ENCODE measurements at places on chromosomes 2 and 18.

DNA sequence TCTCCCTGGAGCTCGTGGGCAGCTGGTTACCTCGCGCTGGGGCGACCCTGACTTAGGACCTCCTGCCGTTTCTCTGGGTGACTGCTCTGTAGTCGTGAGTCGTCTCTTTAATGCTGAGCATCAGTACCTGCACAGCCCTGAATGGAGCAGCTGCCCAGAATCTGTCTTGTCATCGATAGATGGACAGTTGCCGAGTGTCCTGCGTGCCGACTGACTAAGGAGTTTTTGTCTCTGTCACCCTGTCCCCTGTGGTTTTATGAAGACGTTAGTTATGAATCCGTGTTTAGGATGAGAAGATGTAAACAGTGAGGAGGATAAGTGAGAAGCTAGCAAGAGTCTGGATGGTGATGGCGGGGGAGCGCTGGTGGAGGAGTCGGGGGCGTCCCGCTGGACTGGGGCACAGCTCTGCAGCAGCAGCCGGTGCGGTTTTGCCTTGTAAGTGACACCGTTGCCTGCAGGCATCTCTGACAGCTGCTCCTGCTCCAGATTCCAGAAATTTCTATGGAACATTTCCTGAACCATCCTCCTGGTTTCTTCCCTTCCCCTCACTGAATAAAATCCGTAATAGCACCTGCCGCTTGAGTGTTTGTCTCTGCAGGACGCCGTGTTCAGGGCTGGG lies 13.3 kb downstream of the AGAP1 start:
- no peak for DNase-seq

DNA sequence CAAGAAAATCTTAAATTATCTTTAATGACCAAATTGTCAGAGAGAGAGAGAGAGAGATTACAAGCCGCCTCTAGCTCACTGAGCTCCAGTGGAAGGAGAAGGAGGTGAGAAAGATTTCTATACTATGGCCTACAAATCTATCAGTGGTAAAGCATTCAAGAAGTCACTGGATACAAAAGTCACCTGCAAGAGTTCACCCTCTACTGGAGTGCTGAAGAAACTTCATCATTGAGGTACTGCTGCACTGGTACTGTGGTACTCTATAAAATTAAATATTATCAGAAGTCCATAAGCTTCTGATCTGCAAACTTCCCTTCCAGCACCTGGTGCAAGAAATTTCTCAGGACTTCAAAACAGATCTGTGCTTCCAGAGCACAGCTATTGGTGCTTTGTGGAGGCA lies 48.3 kb upstream of the AGPS start:
- peak; percentile 7 for DNase-seq

GRCh38 chr2:150880986-150881385 lies 380.7 kb downstream of the RBM43 start:
- DNase-seq: no peak

- DNase-seq: no peak
Measured at GRCh38 chr2:105645938-105646773, 98.6 kb upstream of the NCK2 start.

DNA sequence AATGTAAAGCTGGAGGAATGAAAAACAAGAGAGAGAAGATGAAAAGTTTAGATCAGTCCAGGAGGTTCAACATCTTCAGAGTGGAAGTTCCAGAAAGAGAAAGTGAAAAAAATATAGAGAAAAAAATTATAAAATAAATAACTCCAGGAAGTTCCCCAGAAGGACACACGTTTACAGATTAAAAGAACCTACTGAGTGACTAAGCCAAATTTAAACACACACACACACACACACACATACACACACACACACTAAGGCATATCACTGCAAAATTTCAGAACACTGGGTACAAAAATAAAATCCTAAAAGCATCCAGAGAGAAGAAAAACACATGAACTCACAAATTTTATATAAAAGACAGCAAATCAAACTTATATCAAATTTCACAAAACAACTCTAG lies 85.9 kb upstream of the PMAIP1 start:
- no peak for DNase-seq

DNA sequence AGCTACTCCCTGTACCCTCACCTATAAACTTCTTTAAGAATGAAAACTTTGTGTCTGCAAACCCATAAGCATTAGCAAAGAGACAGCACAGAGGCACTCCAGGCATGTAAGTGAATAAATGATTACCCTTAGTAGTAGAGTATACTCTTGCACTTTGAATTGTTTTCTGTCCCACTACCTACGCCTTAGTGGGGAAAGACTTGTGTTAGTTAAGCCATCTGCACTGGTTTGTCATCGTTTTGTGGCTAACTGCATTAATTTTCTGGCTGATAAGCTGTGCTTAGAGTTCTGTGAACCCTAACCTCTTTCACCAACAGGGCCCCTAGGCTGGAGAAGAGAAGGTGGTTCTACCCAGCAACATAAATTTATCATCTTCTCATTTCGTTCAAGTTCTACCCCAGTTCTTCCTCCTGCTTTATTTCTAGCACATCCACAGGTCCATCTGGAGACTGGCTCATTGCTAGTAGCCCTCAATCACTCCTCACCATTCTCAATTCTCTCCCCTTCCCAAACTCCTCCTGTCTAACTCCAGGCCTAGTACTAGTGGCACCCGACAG lies 710 bp downstream of the LMAN2L start:
- DNase-seq: no peak

- no peak for DNase-seq
Measured at GRCh38 chr2:1414121-1414520, 858 bp downstream of the TPO start.

DNA sequence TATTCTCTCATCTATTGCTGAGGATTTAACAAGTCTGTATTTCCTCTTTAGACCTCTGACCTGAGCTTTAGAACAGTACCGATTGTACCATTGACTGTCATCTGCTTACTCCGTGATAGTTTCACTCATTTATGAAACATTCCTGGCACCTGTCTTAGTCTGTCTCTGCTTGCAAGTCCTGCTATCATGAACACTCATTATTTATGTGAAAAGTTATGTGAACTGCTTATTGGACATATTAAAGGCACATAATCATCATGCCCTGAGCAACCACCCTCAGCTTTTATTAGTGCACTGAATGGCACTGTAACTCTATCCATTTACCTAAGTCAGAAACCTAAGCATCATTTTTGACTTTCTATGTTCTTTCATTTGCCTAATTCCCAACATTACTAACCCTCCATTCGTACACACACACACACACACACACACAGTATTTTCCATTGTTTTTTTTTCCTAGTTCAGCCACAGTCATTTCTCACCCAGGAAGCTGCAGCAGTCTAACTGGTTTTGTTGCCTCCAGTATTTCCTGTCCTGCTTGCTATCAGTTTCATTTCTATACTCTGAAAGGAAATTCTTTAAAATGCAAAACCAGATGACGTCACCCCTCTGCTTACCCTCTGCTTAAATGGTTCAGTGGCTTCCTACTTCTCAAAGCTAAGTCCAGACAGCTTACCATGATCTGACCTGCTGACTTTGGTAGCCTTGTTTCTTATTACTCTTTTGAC lies 146.1 kb downstream of the HAUS1 start:
- peak; percentile 83 for DNase-seq

GRCh38 chr18:13558124-13558523 lies 168.2 kb downstream of the FAM210A start:
- peak; percentile 41 for DNase-seq

GRCh38 chr2:221503965-221504364 lies 68.1 kb downstream of the EPHA4 start:
- no peak for DNase-seq

GRCh38 chr2:241339839-241340630 lies 16.1 kb upstream of the FARP2 start:
- no peak for DNase-seq

DNA sequence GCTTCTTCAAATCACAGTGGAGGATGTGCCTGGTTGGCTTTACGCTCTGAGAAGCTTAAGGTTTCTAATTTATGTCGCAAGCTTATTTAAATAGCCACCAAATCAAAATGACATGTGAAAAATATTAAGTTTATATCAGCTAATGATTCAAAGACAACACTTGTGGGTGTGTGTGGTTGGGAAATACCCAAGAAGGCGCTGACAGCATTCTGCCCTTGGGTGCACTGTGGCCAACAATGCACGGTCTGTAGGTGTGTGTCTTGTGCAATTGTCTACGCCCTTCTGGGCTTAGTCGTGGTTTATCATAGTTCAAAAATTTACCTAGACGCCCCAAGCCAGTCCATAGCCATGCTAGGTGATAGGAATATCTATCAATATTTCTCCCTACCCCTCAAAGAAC lies 60.9 kb downstream of the KCTD1 start:
- no peak for DNase-seq

DNA sequence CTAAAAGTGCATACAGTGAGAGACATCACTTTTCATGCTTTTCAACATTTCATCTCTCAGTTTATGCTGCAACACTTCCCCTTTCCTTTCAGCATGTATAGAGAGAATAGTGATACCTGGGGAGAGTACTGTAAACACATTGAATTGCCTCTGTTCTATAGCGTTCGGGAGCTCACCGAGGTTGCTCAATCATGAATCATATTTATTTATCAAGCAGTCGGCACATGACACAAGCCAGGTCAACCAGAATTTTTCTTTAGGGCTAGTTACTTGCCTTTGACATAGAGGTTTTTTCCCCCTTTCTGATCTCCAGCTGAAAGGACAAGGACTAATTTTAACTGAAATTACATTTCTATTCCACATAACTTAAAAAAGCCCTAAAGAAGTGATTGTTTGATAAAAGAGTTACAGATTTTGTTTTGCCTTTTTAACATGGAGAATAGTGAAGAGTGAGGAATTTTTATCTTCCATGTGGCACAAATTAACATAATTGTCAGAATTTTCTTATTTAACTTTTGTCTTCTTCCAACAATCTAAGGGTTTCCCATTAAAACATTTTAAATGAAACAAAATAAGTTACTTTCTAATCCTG lies 690.9 kb upstream of the TMEFF2 start:
- no peak for DNase-seq

GRCh38 chr2:69560147-69560482 lies 83.4 kb downstream of the AAK1 start:
- no peak for DNase-seq

DNA sequence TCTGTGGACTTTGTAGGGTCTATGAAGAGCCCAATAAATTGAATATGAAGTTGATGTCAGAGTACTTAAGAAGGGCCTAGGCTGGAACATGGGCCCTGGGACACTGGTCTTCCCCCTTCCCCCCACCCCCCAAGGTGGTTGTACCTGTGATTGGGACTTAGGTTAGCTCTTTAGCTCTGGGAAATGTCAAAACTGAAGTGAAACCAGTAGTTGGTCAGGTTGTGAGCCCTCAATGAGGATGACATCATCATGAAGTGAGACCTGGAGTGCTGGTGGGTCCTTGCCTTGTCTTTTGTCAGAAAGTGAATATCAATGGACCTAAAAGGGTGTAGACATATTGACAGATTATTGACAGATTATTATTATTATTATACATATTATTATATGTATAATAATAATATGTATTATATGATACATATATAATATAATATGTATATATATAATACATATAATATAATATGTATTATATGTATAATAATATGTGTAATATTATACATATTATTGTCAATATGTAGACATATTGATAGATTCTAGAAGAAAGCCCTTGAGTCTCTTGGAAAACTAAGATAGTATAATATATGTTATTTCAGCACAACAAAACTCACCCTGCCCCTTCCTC lies 5.4 kb downstream of the MARS2 start:
- DNase-seq: no peak

GRCh38 chr18:68740966-68741365 lies 26.1 kb upstream of the TMX3 start:
- DNase-seq: no peak

GRCh38 chr2:69291004-69291650 lies 95.9 kb downstream of the GFPT1 start:
- DNase-seq: no peak

DNA sequence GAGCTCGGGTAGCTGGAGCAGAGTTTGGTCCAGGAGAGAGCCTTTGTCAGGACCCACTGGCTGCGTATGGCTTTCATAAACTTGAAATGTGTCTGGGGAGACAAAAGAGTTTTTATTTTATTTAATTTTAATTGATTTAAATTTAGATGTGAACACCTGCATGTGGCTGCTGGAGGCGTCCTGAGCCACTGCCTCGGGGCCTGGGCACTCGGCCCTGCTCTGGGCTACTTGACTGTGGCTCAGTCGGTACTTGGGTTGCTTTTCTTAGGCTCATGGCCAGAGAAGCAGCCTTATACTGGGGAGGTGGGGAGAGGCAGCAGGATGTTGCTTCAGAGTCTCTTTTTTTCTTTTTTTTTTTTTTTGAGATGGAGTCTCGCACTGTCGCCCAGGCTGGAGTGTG lies 661.8 kb upstream of the HS6ST1 start:
- no peak for DNase-seq

- DNase-seq: no peak
Measured at GRCh38 chr2:171401947-171402346, 31.8 kb downstream of the METTL8 start.

GRCh38 chr2:111624411-111625156 lies 259.4 kb downstream of the ANAPC1 start:
- DNase-seq: peak; percentile 94

GRCh38 chr18:80154293-80154692 lies 45.2 kb downstream of the ADNP2 start:
- peak; percentile 24 for DNase-seq

- DNase-seq: no peak
Measured at GRCh38 chr2:191265311-191266170, 20.3 kb downstream of the MYO1B start.

DNA sequence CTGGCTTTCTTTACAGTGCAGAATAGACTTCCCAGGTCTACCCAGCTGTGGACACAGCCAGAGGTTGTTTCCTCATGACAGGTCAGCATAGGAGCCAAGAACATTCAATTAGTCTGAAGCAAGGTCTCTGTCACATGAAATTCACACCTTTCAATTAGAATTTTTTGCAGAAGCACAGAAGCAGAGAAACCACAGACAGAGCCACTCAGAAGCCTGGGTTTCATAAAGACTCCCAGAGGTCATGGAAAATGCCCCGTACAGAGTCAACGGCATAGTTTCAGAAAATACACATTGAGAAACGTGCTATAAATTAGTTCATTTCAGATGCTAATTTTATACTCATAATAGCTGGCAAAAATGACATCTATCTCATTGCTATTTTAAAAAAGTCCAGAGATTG lies 87.0 kb upstream of the TMEM200C start:
- DNase-seq: no peak

GRCh38 chr2:173146590-173146989 lies 70.9 kb downstream of the MAP3K20 start:
- DNase-seq: no peak

- no peak for DNase-seq
Measured at GRCh38 chr2:240127911-240128607, 8.0 kb downstream of the COPS9 start.

DNA sequence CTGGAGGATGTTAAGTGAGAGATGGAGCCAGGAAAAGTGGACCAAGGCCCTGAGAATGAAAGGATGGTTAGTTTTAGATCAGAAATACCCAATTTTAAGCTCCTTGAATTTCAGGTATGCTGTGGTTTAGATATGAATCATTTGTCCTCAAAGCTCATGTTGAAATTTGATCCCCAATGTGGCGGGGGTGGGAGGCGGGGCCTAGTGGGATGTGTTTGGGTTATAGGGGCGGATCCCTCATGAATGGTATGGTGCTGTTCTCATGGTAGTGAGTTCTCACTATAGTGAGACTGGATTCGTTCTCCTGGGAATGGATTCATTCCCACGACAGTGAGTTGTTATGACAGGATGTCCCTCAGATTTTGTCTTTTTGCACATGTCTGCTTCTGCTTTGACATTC lies 11.4 kb downstream of the MYO5B start:
- DNase-seq: no peak

GRCh38 chr2:45780541-45781463 lies 129.3 kb downstream of the PRKCE start:
- no peak for DNase-seq
